ENCODE measurements at places on chromosomes 7 and 10.

- no peak for DNase-seq
These were observed 22.8 kb upstream of the PRKAG2 start for GRCh38 chr7:151899513-151900360.

- no peak for DNase-seq
These were observed 9.0 kb upstream of the VIM start for GRCh38 chr10:17219024-17219423.

GRCh38 chr7:99325592-99326407 lies at the start of gene ARPC1A:
Gene ARPC1A, plus strand, starts transcription at chr7:99325898. Its CDS starts 7,456 bp downstream, at chr7:99333354.
- DNase-seq, result peak; percentile 91

GRCh38 chr10:44310762-44311562 lies 73.9 kb downstream of the CXCL12 start:
- peak; percentile 45 for DNase-seq

GRCh38 chr10:10870523-10871241 lies 147.0 kb upstream of the CELF2 start:
- no peak for DNase-seq

DNA sequence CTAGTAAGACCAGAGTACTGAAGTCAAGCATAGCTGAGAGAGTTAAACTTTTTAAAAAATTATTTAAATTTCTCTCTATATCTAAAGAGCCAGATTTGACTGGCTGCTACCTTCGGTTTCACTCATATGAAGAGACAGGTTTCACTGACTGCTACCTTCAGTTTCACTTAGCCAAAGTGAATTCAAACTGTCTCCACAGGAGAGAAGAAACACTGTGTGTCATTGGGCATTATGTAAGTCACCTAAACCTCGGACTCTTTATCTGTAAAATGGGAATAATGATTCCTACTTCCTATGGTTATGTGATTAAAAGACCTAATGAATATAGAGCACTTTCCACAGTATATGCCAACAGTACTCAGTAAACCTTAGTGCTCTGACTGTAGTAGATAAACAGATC lies 41.6 kb upstream of the MET start:
- DNase-seq, result no peak

GRCh38 chr7:19648791-19649190 lies 60.0 kb downstream of the POLR1F start:
- DNase-seq, result no peak

- DNase-seq, result no peak
These were observed 104.2 kb downstream of the CTTNBP2 start for GRCh38 chr7:117769085-117769484.

DNA sequence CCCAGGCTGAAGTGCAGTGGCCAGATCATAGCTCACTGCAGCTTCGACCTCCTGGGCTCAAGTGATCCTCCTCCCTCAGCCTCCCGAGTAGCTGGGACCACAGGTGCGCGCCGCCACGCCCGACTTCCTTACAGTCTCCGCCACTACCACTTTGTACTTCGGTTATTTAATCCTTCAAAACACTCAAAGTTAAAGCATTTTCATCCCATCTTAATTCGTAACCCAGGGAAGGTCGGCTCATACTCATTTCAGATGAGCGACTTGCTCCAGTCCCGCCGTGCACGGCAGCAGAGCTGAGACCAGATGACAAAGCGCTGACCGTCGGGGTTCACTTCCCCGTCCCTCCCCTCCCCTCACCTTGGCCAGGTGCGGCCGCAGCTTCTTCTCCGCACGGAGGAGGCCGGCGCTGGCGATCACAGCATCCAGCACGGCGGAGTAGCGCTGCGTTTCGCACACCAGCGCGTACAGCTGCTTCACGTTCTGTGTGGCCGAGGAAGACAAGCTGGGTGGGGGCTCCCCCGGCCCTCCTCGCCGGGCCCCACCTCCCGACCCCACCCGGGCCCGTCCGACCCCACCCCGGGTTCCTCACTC lies 457 bp downstream of the NSUN5 start:
- no peak for DNase-seq

DNA sequence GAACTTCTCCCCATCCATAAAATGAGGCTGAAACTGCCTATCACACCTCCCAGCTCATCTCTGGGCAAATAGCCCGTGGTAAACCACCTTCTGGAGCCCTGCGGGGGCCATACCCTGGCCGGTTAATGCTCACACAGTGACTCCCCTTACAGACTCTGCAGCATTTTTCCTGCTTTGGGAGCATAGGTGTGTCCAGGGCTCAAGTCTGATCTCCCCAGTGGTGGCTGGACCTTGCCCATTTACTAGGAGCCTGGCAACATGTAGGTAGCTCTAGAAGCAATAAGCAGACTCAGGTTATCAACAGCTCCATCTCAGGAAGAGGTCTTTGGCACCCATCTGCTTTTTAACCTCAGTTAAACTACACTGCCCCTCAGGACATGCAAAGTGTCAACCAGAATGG lies 5.5 kb upstream of the CDHR1 start:
- DNase-seq, result no peak

DNA sequence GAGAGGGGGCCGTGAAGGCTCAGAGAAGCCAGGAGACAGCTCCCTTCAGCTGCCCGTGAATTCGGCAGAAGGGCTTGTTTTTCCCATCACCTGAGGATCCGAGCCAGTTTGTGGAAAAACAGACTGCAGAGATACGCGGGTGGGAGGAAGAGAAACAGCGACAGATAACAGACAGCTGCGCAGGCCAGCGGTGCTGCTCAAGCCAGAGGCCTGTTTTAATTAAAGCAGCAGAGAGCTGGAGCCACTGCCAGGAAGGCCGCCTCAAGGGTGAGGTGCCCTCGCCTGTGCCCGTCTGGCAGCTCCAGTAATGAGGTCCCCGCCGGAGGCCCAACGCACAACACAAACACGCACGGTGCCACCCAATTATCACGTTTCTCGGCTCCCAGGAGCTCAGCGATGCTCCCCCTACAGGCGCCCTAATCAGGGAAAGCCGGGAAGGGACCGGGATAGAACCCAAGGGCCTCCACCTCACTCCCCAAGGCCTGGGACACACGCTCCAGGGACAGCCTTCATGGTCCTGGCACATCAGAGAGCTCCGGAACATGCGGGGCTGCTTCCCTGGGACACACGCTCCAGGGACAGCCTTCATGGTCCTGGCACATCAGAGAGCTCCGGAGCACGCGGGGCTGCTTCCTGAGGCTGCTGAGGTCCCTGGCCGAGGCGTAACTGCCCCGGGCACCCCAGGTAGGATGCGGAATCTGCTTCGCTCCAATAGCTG lies 60.6 kb upstream of the DNAAF5 start:
- no peak for DNase-seq

- no peak for DNase-seq
These were observed 82.3 kb downstream of the TAX1BP1 start for GRCh38 chr7:27822245-27822644.

DNA sequence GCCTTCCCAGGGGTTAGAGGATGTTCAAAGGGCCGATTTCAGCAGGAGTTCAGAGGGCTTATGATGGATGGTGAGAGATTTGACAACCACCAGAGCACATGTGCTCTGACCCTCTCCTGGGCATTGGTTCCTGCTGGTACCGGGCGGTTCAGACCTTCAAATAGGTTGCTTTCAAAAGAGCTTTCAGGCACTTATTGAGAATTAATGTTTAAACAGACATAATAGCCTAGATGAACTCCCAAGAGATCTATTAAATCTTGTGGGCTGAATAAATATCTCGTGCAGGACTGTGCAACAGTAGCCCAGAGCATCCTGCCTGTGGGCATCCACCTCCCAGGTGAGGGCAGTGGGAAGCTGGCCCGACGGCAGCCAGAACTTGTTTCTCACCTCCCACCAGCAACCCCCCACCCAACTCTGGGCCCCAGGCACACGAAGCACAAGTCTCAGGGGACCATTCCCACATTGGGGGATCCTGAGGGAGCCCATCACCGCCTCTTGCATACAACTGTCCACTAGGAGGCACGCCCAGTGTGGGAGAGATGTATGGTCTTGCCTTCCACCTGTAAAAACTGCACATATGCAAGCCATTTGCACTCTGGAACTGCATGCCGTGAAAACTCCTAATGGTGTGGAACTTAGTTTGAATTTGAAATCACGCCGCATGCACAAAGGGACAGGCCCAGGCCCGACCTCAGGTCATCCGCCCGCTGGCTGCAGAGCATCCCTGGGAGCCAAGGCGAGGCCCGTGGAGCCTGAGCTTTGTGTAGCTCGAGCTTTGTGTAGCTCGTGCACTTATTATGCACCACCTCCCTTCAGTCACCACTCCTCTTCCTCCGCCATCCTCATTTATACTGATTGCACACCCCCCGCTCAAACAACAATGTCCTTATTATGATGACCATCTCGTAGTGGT lies 147.8 kb downstream of the ADCY1 start:
- DNase-seq, result no peak

- no peak for DNase-seq
These were observed 167.4 kb upstream of the SH2B2 start for GRCh38 chr7:102119213-102119651.

GRCh38 chr7:71384094-71384493 lies 252.2 kb downstream of the GALNT17 start:
- DNase-seq, result no peak

GRCh38 chr7:107232568-107233090 lies 63.8 kb downstream of the HBP1 start:
- no peak for DNase-seq

DNA sequence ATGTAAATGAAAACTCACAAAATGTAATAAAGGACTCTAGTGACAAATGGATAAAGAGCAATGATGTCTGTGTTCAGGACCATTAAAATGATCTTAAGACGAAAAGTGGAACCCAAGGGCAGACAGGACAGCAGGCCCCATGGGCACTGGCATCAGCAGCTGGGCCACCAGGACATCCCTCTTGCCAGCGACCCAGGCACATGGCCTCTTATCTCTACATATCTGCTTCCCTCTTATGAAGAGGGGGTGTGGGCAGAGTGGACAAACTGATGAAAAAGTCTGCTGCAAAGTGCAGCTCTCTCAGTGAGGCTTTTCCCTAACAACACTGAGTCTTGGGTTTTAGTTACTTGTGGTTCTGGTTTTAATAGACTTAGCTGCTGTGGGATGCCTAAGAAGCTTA lies 44.8 kb upstream of the ANKRD1 start:
- no peak for DNase-seq

- DNase-seq, result no peak
These were observed 378.5 kb downstream of the CNTNAP2 start for GRCh38 chr7:146494952-146495596.

DNA sequence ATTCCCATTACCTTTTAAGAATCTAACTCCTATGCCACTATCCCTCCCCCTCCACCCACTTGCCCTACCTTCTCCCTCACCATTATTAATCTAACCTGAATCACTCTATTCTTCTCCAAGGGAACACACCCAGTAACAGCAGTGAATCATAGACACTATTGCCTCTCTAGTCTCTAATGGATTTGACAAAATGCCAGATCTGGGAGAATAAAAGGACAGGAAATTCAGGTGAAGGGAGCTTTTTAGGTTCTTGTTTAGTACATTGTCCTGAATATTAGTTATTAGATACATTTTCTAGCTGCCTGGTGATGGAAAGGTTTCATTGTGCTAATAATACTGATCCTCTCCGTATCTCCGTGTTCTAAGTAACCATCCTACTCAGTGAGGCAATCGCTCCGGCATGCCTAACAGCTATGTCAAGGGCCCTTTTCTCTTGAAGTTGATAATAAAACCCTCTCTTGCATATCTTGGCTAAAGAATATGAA lies 4.1 kb upstream of the SFR1 start:
- no peak for DNase-seq

GRCh38 chr7:2440608-2441245 lies 35.5 kb downstream of the GRIFIN start:
- no peak for DNase-seq

DNA sequence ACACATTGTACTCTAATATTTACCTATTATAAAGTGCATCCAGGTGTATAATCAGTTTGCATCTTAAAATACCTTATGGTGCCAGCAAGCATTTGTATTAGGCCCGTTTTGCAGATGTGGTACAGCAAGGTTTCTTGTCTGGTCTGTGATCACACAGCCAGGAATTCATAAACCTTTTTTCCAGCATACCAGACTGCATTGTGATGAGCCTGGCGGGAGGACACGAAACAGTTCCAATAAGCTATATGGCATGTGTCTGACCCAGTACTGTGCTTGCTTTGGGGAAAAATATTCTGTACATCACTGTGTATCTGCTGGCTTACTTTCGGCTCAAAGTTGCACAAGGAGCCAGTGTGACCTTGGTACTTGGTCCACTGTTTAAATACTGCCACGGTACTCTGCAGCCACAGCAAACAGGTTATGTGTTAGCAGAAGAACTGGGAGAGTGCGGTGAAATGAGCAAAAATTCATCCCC lies 36.3 kb downstream of the CHN2 start:
- no peak for DNase-seq

DNA sequence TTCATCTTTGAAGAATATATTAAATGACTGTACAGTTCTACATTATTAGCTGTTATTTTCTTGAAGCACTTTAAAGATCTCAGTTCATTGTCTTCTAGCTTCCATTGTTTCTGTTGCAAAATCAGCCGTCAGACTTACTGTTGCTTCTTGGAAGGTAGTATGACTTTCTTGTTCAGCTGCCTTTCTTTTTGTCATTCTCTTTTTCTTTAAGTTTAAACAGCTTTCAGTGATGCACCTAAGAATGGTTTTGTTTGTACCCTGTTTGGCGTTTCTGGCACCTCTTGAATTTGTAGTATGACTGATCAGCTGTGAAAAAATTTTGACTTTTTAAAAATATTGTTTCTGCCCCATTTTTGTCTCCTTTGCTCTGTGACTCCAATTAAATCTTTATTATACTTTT lies 9.3 kb downstream of the MKLN1 start:
- DNase-seq, result no peak

DNA sequence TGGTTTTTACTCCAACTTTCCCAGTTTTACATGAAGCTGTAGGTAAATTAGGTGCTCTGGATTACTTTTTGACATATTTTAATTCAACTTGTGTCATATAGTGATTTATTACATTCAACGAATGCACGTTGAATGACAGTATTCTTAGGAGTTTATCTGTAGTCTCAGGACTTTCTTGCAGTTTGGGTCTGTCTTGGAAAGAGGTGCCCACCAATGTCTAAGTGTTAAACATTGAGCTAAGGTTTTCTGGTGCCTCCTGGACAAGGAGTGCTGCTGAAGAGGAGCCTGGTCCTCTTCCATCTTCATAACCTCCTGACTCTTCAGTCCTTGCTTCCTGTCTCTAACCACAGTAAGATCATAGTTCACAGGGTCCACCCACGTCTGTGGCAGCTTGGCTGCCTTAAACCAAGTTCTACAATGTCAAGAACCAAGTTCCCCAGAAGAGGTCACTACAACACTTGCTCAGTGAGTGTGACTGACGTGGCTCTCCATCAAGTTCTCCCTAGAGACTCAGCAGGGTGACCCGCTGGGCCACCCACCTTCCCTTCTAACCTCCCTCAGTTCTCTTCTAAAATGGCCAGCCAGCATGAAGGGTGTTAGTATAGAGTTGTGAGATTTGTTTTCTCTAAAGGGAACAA lies 6.1 kb downstream of the NPY start:
- no peak for DNase-seq

DNA sequence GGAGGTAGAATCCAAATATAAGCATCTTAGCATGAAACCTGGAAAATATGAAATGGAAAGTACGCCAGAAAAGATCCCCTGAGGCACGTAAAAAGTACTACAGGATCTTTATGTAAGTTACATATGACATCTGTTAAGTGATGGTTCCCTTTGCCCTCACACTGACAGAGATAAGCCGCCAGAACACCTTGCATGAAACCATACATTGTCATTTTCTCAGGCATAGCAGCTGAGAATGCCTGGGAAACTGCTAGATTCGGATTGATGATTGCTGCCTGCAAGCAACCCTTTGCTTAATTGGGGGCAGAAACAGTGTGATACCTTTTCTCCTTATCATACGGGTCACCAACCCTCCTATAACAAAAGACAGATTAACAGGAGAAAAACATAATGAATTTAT lies 826.6 kb upstream of the LRRN3 start:
- DNase-seq, result no peak

All from activated CD4-positive, alpha-beta T cell treated with anti-CD3 and anti-CD28 coated beads, Interleukin-2, amount 50 U/mL, for 1 hour (primary cell).